ENCODE measurements at places on chromosomes 7 and 10.

- no peak for DNase-seq
Measured at GRCh38 chr7:131747658-131748232, 191.3 kb upstream of the PODXL start.

GRCh38 chr10:118568327-118568848 is 27.1 kb downstream of the PRLHR start:
- DNase-seq, result peak; percentile 25

- peak; percentile 55 for DNase-seq
Measured at GRCh38 chr10:33240931-33241330, 93.5 kb downstream of the NRP1 start.

DNA sequence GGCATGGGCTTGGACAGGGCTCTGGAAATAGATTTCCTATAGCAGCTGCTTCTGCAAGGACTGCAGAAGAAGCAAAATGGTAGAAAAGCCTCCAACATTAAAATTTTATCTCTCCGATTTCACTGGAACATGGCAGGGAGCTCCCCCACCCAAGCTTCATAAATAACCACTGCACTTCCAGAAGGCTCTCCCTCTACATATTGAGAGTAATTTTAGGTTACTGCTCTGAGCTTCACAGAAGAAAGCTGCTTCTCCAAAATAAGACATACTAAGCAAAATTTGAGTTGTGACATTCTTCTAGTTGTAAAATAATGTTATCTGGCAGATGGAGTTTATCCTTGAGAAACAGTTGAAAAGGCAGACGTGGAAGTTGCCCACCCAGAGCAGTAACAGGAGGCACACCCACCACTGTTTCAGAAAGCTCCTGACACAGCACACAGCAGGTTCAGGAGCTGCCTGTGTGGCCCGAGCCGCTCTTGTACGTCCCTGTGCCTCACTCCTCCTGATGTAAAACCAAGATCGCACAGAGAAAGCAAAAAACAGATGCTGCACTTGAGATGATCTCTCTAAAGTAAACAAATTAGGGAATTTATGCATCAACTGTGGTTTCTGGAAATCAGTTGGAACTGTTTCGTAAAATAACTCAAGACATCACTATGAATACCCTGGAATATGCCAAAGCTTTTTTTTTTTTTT is 621.0 kb downstream of the PARD3 start:
- DNase-seq, result no peak

GRCh38 chr10:22317771-22318565 is 1.8 kb downstream of the COMMD3 start:
- no peak for DNase-seq

DNA sequence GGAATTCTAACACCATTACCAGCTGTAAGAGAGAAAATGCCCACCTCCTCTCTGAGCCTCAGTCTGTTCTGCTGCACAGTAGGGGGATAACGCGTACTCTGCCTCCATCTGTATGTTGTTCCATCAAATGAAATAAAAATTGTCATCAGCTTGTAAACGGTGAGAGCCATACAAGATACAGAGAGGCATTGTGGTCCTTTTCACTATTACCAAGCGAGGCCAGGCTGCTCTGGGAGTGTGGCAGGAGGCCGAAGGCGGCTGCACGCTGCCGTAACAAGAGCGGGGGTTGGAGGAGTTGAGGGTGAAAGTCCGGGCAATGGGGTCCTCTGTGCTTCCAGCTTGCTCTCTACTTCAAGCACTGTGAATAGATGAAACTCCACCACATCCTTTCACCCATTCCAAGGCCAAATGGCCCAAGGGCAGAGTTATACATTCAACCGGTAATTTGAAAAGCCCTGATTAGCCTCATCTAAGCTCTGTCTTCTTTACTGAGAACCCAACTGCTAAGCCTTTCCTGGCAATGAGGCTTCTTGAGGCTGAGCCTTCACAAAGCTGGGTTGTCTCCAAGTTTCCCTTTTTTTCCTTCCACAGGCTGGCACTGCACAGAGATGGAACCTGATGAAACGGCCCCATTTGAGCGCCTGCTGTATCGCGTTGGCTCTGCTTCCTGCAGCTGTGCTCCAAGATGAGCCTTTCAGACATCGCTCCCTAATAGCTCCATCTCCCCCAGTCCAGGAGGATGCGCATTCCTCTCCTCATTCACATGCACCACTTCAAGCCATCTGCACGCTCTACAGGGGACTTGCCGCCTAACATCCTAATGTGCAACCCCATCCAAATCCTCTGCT is 47.2 kb downstream of the PYROXD2 start:
- DNase-seq, result no peak

GRCh38 chr7:77184990-77185389 is 14.6 kb downstream of the FGL2 start:
- DNase-seq, result no peak

DNA sequence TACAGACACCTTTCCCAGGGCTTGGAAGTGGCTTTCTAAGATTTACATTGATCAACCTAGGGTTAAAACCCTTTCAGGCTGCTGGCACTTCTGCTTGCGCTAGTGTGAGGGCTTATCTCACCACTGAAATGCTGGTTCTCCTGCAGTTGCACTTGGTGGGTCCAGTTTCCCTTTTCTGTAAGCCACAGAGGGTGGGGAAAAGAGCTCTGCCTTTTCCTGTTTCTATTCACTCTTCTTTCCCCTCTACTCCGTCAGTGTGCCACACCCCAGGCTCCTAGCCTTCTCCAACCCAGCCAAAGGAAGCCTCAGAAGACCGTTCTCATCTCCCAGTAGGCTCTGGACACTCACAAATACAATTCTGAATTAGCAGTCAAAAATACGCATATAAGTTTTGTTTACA is 19.0 kb upstream of the CAPZA2 start:
- DNase-seq, result peak; percentile 20

GRCh38 chr10:110822035-110822711 is 49.6 kb upstream of the PDCD4 start:
- peak; percentile 53 for DNase-seq

GRCh38 chr10:62561151-62561550 is 187.0 kb downstream of the ZNF365 start:
- no peak for DNase-seq

DNA sequence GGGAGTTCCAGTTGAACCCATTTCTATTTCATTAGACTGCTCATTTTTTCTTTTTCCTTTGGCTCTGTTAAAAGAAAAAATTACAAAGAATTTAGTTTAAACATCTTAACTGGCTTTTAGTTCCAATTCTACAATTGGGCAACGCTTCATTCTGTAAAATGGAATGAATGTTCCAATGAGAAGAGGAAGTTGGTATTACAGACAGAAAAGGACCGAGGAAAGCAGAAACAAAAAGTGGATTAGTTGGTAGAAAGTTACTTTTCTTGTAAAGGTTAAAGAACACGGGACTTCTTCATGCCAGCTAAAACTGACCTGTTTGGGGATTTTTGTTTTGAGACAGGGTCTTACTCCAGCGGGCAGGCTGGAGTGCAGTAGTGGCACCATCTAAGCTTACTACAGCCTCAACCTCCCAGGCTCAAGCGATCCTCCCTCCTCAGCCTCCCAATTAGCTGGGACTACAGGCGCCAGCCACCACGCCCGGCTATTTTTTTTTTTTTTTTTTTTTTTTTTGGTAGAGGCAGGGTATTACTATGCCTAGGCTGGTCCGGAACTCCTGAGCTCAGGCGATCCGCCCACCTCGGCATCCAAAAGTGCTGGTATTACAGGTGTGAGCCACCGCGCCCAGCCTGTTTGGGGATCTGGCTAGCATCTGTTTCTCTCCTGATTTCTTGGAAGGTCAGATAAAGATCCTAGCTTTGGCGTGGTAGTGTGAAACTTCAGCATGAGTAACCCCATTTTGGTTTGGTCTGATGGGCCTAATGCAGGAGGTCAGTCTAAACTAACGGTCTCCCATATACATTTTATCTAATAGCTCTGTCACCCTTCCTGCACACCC is 1.3 kb upstream of the VDAC2 start:
- peak; percentile 91 for DNase-seq

- DNase-seq, result no peak
Measured at GRCh38 chr10:1858547-1858946, 121.2 kb upstream of the ADARB2 start.

DNA sequence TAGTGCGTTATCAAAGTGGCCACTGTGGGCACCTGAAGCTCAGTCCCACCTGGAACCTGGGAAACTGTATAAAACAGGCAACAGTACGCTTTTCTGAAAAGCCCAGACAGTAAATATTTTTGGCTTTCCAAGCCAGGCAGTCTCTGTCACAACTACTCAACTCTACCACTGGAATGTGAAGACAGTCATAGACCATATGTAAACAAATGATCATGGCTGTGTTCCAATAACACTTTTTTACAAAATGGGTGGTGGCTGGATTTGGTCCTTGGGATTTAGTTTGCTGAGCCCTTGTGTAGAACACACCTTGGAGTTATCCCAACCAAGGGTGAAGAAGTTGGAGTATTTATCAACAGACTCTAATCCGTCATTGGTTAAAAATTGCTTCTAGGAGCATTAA is 259.9 kb downstream of the SKIDA1 start:
- DNase-seq, result peak; percentile 25

DNA sequence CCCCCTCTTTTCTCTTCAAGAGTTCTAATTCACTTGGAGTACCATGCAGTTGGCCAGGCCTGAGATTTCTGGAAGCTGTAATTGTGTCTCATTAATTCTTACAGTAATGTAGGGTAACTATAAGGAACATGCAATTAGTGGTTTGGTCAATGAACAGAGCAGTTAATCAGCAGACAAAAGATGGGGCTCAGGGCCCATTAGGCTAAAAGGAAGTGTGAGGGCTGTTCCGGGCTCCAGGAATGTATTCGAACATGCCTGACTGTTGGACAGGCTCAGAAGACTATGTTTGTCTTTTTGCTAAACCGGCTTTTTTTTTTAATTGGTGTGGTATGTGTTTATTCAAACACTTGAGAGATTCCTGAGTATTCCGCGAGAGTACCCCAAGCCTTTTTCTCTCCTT is 42.5 kb upstream of the FZD8 start:
- DNase-seq, result no peak

DNA sequence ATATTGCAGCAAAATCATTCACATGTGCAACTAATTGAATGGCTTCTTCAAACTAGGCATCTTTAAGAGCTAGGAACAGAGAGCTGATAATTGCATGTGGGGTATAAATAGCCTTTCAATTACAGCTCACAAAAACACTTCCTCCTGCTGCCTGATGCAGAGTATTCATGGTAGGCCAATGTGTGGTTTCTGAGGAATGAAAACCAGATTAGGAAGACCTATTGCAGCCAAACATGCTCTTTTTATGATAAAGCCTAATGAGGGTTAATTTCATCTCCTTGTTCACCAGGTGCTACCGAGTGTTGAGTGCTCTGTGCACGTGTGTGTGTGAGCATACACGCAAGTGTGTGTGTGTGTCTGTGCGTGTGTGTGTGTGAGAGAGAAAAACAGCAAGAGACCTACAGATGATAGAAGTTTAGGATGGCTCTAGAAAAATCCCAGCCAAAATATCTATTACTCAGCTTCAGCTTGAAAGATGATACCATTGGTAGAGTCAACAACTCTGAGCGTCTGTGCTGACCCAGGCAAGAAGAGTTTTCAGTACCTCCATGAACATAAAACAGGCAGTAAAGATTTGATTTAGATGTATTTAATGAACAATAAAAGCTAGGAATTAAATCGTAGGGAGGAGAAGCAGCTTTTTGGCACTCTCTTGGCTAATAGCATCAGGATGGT is 448.5 kb upstream of the ANKRD30A start:
- no peak for DNase-seq

DNA sequence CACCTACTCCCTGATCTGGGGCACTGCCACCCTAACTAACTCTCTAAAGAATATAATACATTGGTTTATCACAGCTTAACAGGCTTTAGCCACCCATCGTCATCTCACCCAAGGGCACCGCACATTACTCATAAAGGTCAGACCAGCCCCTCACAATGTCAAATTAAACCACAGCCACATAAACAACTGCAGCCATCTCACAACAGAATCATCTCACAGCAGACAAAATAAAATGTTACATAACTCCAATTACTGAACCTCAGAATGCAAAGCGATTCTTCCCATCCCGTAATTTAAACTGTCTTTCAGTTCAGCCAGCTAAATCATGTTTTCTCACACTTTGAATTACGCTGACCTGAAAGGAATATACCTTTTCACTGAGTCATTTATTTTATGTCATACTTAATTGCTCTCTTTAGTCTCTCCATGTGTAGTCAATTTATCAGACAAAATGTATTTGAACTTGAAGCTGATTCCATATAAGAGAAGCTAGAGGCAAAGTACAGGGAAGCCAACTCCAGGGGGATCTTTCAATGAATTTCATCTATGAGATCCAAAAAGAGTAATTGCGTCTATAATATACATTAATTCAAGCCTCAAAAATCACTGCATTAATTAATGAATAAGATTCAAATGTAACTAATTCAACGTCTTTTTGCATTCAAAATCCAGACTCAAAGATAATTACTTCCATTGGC is 96.9 kb upstream of the NEBL start:
- DNase-seq, result no peak

DNA sequence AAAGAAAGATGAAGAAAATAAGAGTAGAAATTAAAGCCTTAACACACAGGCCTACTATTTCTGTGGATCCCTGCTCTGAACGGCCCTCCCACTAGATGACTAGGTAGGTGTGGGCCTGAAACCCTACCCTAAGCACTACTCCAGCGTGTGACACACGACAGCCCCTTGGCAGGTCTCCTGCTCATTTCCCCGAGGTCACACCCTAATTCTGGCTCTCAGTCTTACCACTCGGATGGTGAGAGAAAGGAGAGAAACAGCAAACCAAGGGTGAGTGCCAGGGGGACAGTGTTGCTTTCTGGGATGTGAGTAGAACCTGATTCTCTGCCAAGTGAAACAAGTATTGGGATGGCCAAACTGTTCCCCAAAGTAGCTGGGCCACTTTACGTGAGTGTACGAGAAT is 12.1 kb downstream of the GALNTL5 start:
- DNase-seq, result no peak

DNA sequence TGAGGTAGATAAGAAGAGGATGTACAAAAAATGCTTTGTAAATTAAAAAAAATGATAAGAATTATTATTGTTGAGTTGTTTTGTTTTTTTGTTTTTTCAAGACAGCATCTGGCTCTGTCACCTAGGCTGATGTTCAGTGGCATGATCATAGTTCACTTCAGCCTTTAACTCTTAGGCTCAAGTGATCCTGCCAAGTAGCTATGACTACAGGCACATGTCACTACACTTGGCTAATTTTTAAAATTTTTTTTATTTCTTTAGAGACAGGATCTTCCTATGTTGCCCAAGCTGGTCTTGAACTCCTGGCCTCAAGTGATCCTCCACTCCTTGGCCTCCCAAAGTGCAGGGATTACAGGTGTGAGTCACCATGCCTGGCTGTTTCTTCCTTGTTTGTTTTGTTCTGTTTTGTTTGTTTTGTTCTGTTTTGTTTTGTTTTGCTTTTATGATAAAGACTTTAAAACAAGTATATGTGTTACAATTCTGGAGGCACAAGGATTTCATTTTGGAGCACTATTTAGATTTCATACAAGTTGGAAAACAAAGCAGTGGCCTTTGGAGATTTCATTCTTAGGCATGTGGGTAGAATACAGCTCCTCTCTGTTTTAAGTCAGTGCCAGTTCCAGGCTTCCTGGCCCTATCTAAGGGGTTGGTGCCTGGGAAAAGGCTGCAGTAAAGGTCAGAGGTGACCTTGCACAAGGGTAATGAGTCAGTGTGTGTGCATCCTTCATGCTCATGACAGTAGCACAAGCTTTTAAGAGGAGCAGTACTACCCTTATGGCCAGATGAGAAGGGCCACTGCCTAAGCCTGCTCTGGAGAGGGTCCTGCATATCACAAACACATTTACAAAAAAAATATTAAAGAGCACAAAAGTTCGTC is 17.9 kb downstream of the FGFBP3 start:
- DNase-seq, result peak; percentile 45

- peak; percentile 80 for DNase-seq
Measured at GRCh38 chr10:5546891-5547680, 22.3 kb downstream of the CALML3 start.
